Thoracic aorta (tissue), 2 donors: ENCODE measurements at places on chromosomes 4 and X. TPM values are rescaled to one million over a fixed set of nuclear protein-coding genes. Genes with fewer than 3 reads are reported as not detected.

ETNPPL gene
- total RNA-seq, result not detected

GABRA4 gene
- not detected for total RNA-seq

HNRNPDL gene
- 145 TPM for total RNA-seq

MUC7 gene
- not detected for total RNA-seq

DRD5 gene
- total RNA-seq, result not detected

FGB gene
- total RNA-seq, result not detected

DNA sequence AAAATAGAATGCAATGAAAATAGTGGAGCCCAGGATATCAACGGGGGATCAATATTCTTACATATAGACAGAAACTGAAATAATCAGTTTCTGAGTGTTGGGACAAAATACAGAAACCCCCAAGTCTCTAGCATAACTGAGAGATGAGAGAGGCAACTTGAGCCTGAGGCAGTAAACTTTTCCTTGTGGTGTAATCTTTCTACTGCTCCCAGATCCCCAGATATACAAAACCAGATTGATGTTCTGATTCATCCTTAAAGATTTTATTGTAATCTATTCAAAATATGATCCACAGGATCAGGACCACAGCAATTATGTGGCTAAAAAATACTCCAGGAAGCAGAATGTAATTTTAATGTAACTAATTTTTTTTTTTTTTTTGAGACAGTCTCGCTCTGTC lies 2282.6 kb downstream of the ARAP2 start:
- DNase-seq, result no peak

DNA sequence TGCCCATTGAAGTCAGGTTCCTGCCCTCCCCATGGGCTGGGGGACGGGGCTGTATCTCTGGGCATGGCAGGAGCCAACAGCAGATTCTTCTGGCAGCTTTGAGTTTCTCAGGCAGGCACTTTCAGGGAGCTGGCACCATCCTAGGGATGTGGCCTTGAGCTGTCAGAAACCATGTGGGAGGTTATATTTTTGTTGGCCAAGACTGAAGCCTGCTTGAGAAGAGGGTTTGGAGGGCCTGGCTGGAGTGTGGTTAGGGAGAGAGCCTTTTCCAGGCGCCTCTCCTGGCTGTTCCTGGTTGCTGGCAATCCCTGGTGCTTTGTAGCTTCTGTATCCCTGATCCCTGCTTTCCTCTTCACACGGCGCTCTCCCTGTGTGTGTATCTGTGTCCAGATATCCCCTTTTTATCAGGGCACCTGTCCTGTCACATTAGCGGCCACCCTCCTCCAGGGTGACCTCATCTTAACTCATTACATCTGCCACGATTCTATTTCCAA lies 30.6 kb upstream of the SORCS2 start:
- no peak for DNase-seq

DNA sequence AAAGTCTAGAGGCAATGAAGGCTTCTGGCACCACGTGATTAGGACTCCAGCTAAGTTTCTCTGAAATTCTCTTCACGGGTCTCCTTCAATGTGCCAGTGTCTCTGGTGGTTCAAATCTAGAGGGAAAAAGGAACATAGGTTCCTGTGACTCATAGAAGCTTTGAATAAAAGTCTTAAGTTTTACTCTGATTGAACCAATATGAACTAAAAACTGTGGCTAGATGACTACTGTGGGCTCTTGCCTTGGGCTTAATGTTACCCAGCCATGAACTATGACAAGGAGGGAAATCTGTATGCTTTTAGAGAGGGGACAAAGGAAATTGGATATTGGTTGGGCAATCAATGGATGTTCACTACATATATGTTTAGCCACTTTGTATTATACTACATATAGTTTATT lies 49.9 kb upstream of the TEX13D start:
- DNase-seq, result no peak

DNA sequence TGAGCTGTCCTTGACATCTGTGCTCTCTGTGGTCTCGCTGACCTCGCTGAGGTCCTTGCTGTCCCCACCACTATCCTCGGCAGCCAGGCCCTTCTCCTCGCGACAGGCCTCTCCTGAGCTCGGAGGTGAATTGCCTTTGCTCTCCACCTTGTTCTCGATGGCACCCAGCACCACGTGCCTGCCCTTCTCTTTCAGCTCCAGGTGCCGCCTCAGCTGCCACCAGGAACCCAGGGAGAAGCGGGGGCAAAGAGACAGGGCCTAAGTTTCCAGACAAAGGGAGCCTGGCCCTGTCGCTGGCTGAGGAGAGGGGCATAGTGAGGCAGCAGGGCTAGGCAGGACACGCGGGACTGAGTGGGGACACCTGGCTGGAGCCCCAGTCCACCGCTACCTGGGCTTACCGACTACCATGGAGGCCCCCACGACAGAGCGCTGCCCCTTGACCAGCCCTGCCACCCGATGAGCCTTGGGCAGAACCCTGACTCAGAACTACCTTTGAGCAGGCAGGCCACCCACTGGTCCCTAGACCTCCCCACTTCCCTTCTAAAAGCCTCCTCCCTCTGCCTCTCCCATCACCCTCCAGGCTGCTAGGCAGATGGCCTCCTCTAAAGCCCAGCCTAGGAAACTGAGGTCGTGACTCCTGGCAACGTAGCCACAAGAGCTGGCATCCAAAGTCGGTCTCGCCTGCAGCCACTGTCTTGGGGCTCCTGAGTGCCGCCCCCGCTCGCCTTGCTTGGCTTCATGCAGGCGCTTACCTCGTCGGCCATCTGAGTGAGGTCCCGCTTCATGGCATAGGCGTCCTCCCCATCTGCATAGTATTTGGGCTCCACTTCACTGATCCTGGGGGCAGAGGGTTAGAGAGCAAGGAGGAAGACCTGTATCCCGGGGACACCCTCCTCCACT lies 4.2 kb upstream of the ARHGAP4 start:
- DNase-seq, result no peak

GRCh38 chr4:104493081-104493831 lies 1.4 kb downstream of the CXXC4 start:
- DNase-seq, result no peak

- DNase-seq, result no peak
These were observed 1.3 kb downstream of the FAM149A start for GRCh38 chr4:186105647-186106321.

DNA sequence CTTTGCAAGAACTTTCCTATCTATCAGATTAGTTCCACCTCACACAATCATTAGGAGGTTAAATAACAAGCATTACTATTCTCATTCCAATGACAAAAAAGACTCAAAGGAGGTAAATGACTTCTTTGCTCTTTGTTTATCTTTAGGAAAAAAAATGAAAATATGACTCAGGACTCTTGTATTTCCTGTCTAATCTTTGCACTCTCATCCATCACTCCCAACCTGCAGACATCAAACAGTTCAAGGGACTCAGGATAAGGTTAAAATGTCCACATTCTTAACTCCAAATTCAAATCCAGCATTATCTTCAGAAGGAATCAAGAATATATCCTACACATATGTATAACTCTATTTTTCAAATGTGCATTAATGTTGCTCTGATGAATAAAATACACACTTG lies 139.6 kb downstream of the UNC5C start:
- DNase-seq, result no peak

DNA sequence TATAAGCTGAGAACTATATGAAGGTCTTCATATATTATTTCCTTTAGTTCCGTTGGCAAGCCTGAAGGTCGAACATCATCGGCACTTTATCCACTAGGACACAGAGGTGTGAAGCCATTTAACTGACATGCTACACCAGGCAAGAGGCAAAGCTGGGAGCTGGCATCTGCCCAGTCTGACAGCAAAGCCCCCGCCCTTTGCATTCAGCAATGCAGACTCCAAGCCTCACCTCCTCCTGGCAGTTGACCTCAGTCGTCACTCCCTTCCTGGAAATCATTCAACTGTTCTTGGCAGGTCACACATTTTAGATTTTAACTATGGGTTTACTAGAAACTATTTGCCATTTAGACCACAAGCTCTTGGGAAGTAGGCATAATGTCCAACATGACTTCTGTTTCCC lies 135.8 kb upstream of the FRG1 start:
- DNase-seq, result no peak

DNA sequence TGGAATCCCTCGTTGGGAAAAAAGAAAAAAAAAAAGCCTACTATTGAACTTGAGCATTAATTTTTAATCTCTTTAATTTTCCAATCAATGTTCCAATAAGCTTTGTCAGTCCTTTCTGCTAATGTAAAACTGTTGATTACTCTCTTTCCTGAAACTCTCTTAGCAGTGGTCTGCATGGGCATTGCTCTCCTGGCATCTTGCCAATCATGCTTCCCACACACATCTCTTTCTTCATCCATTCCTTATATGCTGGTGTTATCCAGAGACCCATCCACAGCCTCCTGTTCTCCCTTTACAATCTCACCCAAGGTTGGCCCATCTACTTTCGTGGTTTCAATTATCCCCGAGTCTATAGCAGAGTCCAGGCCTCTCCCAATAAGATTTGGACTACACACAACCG lies 31.8 kb upstream of the KCNE5 start:
- DNase-seq, result no peak

- DNase-seq, result no peak
These were observed 48.7 kb upstream of the ABCG2 start for GRCh38 chr4:88207171-88207570.

- no peak for DNase-seq
These were observed 20.9 kb downstream of the HNRNPD start for GRCh38 chr4:82352825-82353366.

DNA sequence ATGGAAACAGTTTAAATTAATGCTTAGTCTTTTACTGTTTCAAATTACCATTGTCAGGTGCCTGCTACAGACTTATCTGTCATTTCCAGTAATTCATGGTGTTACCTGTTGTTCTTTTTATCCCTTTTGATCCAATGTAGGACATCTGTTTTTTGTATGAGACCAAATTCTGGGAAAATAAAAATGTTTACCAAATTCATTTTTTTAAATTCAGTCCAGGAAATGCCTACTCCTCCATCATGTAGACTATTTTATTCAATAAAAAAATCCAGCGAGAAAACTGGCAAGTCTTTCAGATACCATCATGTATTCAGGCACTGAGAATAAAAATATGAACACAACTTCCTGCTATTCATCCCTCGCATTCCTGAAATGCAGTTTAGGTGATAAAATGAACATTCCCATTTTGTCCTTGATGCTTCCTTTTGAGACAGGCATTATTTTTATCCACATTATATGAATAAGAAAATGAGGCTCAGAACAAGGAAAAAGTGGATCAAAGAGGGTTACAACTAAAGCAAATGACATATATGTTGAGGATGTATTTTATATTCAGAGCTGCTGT lies 584.2 kb downstream of the SPRY1 start:
- DNase-seq, result no peak

GRCh38 chr4:161287678-161288352 lies 876.0 kb downstream of the FSTL5 start:
- no peak for DNase-seq

DNA sequence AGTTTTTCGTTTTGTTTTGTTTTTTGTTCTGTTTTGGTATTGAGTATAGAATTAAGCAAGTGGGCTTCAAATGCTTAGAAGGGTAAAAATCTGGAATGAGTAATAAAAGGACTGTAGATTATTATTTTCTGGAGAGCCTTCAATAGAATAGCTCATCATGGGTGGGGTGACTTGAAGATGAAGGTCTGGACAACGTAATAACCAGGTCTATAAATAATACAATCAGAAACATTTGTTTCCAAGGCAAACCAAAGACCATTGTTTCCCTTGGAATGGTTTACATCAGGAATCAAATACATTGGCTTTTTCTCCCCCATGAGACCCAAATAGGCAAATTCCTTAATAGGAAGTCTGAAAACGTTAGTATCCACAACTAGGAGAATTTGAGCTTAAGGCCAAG lies 721.6 kb downstream of the RPA4 start:
- no peak for DNase-seq

GRCh38 chrX:10702031-10702430 lies 81.6 kb upstream of the MID1 start:
- no peak for DNase-seq
